AG04450 (cell line): ENCODE measurements at places on chromosomes 16 and 17. TPM values are rescaled to one million over a fixed set of nuclear protein-coding genes. Genes with fewer than 3 reads are reported as not detected.

SLC5A11 gene
- not detected in 2 replicates for polyA plus RNA-seq

DNA sequence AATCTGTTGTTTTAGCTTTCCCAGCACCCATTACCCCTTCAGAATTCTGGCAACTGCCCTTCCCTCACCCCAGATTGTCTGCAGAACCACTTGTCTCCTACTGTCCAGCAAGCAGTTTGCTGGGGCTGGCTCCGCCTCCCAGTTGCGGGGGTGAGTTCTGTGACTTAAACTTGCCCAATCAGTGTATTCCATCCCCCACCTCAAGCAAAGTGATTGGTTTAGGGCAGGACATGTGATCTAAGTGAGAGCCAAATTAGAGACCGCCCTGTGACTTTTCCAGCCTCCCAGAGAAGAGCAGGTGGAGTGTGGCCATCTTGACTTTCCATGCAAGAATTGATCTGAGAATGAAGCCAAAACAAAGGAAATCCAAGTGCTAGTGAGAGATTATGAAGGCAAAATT is 22.7 kb upstream of the SRCIN1 start:
- no peak for DNase-seq

PPP1R9B gene
- 17.6 and 18.2 TPM in 2 replicates for polyA plus RNA-seq

GRCh38 chr16:23195366-23195978 is 12.9 kb downstream of the SCNN1G start:
- DNase-seq = no peak

DNA sequence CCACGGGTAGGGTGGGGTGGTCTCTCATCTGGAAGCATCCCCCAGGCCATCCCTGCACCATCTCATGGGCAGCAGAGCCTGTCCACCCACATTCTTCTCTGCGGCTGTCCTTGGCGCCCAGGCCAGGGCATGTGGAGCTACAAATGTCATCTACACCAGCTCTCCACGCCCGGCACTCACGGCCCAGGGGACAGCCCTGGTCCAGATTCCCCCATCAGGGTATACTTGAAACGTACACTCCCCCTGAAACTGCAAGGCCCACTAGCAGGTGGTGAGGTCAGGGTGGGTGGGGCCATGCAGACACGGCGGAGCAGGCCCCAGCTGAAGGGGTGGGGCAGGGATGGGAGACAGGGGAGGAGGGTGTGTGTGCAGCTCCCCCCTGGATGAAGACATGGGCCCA is 3.2 kb upstream of the SOX8 start:
- DNase-seq = no peak

SREBF1 gene
- 13.6 and 13.7 TPM in 2 replicates for polyA plus RNA-seq

- no peak for DNase-seq
These were observed 45.1 kb downstream of the SF3B3 start for GRCh38 chr16:70568601-70569237.

DNA sequence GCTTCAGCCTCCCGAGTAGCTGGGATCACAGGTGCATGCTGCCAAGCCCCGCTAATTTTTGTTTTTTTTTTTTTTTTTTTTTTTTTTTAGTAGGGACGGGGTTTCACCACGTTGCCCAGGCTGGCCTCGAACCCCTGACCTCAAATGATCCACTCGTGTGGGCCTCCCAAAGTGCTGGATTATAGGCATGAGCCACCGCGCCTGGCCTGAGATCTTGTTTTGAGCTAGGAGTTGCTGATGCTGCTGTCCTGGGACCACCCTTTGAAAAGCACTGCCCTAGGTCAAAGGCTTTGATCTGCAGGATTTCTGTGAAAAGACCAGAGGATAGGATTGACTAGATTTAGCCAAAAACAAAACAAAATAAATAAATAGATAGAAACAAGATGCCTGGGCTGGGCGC is 798 bp upstream of the SLC39A11 start:
- DNase-seq = no peak

DNA sequence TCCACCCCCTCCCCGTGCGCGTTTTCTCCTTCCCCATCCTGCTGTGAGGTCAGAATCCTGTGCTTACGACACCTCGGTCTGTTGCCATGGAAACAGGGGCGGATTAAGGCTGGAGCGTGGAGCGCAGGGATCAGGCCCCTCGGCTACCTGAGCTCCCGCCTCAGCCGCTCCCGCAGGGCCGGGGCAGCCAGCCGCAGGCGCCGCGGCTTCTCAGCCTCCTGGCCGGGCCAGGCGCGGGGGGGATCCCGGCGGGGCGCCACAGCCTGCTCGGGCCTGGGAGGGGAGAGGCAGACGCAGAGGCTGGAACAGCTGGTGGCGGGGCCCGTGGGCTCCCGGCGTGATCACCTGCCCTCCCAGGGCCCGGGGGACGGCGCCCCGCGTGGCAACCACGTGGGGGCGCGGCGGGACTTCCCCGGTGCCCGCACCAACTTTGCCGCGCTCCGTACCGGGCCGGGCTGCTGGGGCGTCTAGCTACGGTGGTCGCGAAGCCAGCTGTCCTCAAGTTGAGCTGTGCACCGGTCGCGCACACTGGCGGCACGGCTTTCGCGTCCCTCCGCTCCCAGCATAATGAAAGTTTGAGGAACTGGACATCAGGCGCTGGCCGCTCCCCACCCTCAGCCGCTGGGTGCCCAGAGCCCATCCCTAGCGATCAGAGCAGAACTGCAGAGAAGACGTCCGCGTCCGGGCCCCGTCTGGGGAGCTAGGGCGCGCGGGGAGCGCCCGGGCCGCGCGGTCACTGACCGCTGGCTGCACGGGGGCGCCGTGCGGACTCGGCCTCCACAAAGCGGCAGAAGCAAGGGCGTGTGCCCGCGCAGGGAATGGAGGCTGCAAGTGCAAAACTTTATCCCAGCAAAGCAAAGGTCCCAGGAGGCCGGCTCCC is 1.2 kb downstream of the RTN4RL1 start:
- no peak for DNase-seq

PAM16 gene
- 18.4 and 23.8 TPM in 2 replicates for polyA plus RNA-seq
